ENCODE measurements at places on chromosomes 5 and 9.
A peak's percentile ranks its signal among the peaks of the same experiment; 100 is the strongest.

DNA sequence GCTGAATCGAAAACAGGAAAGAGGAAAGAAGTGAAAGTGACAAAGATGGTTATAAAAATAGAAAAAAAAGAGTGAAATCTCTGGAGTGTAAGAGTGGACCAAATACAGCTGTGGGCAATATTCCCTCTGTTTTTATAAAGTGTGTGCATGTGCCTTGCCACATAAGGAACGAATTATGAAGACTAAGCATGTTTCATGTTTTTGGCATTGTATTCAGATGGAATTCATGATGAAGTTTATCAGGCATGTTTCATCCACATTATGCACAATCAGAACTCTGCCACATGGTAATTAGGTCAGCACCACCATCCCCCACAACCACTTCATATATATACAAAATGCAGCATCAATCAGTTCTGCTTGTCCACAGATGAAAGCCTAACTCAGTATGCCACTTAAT lies 348.0 kb downstream of the ZNF608 start:
- no peak for DNase-seq

DNA sequence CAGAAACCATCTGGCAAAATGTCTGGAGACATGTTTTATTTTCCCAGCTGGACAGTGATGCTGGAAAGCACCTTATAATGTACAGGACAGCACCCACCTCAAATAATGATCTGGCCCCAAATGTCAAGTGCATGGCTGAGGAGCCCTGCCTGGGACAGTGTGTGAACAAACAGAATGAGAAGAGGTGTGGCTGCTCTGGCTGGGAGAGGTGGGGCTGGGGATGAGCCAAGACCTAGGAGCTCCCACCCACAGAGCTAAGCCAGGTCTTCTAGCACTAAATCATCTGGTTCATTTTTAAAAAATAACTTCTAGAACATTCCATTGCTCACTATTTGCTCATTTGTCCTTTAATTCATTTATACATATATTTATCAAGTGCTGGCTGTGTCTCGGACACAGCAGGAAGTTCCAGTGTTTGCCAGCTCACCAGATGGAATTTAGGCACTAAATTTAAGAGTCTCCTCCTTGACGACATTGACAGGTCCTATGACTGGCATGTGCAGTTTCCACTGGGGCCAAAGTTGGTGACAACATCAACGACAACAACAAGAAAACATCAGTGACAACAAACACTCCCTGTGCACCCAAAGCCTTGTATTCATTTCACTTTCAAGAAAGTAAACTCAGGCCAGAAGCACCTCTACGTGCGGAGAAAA lies 59.1 kb downstream of the GTF3C4 start:
- no peak for DNase-seq

GRCh38 chr9:135840107-135840506 lies 67.2 kb downstream of the CAMSAP1 start:
- no peak for DNase-seq

DNA sequence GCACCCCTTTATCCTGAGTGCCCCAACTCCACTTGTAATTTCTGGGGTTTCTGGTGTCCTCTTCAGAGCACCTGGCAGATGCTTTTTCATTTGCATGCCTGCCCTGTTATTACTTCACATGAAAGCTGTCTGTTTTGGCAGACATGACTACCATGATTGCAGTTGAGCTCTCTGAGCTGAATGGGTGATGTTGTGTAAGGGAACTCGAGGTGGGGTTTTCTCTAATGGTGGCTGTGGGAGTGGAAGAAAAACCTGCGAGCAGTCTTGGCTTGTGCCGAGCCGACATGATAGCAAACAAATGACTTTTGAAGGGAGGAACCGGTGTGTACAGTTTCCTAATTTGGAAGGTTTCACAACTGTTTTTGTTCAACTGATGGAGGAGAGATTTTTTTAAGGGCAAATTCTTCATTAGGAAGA lies 196.2 kb downstream of the AOPEP start:
- no peak for DNase-seq

GRCh38 chr5:2196416-2196815 lies 313.7 kb upstream of the IRX4 start:
- DNase-seq, result no peak

GRCh38 chr9:130934702-130935647 lies 4.1 kb downstream of the FIBCD1 start:
- peak; percentile 60 for DNase-seq

DNA sequence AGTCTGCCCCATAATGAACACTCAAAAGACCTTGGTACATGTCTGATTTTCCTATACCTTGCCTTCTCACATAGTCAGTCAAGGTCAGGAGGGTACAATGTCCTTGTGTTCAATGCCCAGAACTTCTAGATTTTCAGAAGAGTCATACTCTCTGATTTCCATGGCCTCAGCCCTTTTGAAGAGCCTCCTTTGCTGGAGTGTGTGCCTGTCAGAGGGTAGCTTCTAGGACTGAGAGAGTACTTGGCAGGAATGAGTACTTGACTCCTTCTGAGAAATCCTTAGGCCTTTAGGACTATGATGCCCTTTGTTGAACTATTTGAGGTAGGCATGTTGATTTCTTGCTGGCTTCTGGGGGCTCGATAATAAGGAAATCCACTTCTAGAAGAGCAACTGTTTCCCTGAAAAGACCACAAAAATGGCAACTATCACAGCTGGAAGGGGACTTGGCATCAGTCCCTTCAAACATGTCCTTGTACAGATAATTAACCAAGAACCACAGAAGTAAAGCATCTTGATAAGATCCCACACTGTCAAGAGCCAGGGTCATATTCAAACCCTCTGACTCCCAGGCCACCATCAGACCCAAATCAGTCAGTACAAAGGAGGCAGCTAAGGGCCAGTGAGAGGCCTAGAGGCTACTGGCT lies 10.6 kb upstream of the MEGF9 start:
- no peak for DNase-seq

DNA sequence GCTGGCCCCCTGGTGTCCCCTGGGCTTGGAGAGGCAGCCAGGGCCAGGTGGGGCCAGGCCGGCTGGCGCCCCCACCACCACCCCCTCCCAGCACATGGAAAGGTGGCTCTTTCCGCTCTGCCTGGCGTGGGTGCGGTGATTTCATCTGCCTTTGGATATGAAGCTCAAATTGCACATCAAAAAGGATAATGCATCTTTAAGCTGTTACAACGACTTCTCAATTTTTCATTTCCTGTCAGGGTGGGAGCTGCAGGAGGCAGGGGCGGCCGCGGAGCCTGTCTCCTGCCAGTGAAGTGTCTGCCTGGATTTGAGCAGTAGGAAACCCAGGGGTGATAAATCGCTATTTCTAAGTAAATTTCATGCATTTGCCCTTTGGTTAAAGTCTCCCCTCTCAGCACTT lies 169.2 kb upstream of the MVB12B start:
- DNase-seq, result no peak

DNA sequence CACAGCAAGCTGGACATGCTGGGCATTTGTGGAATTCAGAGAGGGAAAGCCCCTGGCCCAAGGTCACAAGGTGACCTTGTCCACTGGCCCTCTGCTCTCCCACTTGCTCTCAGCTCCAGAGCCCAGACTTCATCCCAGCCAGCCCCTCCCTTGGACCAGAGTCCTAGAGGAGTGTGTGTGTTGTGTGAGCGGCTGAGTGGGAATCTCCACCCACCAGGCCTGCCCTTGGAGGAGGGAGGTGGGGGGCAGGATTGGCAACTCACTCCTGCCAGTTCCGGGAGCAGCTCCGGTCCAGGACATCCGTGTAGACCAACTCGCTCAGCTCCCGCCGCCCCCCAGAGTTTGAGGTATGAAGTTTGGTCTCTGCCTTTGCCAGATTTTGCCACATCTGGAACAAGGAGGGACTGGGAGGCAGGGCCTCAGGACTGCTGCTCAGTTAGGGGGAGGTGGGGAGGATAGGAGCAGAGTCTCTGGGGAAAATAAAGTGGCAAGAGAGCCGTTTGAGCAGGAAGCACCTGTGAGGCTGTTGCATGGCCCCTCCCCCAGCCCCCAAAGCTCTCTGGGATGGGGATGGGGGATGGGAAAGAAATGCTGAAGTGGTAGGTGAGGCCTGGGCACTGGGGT lies 1.4 kb downstream of the MZB1 start:
- DNase-seq, result no peak

DNA sequence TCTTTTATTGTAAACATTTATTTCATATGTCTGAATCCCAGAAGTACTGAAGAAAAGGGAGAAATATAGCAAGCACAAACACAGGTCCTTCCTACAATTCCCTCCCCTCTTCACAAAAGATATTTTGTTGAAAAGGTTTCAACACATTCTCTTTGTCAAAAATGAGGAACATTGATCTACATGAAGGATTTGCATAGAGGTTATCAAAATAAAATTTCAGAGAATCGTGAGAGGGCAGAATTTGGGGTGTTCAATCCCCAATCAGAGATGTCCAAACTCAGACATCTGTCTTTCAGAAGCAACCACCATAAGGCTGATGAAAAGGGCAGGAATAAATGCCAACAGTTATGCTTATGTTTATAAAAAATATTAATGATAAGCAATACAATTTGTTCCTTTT lies 69.2 kb downstream of the MARCHF3 start:
- DNase-seq, result no peak

DNA sequence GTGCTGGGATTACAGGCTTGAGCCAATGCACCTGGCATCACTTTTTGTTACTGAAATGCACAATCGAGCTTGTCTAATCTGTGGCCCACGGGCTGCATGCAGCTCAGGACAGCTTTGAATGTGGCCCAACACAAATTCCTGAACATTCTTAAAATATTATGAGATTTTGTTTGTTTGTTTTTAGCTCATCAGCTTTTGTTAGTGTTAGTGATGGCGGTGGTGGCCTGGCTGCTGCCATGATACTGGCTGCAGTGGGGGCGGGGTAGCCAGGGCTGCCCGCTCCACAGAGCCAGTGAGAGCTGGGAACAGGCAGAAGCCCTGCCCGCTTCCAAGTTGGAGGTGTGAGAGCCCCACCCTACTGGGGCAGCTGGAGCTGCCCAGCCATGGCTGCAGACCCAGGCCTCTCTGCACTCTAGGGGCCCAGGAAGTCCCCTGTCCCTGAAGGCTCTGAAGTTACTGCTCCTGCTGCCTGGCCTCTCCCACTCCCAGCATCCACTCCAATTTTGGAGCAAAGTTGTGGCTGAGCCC lies 76.6 kb upstream of the SHB start:
- DNase-seq, result peak; percentile 22

DNA sequence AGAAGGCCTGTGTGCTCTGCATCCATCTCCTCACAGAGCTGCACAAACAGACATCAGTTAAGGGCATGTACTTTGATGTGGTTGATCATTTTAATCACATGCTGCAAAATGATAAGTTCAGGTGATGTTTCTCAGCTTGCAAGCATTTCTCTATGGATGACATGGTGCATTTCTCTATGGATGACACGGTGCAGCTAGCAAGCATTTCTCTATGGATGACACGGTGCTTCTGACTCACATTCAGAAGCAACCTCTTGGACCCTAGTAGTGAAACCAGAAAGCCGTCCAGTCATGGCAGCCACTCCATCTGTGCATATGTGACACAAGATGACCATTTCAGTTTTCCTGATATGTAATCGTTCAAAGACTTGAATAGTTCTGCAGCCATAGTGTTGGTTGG lies 24.1 kb upstream of the RNF20 start:
- DNase-seq, result no peak

GRCh38 chr5:29054282-29054681 lies 2015.9 kb upstream of the CDH9 start:
- DNase-seq, result no peak

GRCh38 chr9:118222375-118222774 lies 518.2 kb downstream of the TLR4 start:
- peak; percentile 16 for DNase-seq

- no peak for DNase-seq
Observed at GRCh38 chr5:140982083-140982716, 15.9 kb downstream of the PCDHAC2 start.

GRCh38 chr5:115496936-115497576 lies 47.5 kb downstream of the FEM1C start:
- DNase-seq, result no peak

DNA sequence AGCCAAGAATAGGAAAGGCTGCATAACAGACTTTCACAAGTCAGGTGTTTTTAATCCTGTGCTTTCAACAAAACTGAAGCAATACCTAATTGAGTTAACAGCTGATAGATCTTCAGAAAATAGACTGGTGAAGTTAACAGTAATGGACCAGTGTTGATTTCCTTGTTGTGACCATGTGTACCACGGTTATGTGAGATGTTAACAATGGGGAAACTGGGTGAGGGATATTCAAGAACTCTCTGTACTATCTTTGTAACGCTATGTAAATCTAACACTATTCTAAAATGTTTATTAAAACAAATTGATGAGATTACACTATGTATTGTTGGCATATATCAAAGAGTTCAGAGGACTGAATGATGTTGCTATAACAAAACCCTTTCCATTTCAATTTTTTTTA lies 36.9 kb downstream of the MACROH2A1 start:
- DNase-seq, result no peak

- DNase-seq, result no peak
Observed at GRCh38 chr9:121709798-121710197, 58.4 kb downstream of the DAB2IP start.

DNA sequence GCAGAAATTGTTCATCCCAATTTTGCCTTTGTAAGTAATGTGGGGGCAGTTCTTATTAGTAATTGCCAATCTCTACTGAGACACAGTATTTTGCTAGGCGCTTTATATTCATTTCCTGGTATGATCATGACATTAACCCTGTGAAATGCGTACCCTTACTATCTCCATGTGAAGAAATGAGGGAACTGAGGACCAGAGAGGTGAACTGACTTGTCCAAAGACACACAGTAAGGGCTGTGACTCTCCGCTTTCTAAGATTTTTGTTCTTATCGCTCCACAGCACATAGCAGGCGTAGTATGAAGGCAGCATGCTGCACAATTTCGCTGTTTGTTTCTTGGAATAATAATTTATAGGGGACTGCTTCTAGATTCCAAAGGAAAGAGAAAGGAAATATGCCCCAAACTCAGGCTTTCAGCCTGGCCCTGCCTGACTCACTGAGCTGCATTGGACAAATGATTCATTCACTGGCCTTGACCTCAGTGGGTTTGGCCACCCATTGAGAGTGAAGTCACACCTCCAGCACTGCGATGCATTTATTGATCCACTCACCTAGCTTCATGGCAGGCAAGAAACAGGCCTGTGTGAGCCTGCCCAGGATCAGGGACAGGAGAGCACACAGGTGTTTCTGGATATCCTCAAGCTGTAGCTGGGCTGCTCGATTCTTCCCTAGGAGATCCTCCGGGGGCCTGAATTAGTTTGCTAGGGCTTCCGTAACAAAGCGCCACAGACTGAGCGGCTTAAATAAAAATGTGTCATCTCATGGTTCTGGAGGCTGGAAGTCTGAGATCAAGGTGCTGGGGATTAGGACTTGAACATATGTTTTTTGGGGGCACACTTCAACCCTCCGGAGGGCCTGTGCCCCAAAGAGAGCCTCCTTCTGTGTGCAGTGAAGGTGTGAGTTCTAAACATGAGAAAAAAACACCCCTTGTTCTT lies 7.2 kb upstream of the DUSP1 start:
- no peak for DNase-seq

DNA sequence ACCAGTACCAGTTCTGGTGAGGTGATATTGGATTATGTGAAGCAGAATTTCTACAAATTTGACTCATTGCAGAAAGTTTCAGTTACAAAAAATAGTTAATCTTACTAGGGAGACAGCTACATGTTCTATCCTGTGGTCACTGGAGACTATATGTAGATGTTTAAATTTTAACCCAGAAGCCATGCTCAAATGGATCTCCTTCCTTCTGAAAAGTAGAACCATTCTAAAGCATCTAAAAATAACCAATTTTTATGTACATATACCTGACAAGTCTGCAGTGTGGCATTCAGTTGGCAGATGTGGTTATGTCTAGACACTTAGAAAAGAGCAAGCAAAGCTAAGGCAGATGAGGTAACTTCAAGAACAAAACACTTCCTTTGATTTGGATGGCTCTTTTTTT lies 65.5 kb upstream of the POU4F3 start:
- no peak for DNase-seq

All from ELF-1 (cell line).